Stimulated activated CD8-positive, alpha-beta memory T cell treated with anti-CD3 and anti-CD28 coated beads, Interleukin-4, amount 100 ng/mL, for 1 hour (primary cell): ENCODE measurements at places on chromosomes 11 and 22.
A peak's percentile ranks its signal among the peaks of the same experiment; 100 is the strongest.

DNA sequence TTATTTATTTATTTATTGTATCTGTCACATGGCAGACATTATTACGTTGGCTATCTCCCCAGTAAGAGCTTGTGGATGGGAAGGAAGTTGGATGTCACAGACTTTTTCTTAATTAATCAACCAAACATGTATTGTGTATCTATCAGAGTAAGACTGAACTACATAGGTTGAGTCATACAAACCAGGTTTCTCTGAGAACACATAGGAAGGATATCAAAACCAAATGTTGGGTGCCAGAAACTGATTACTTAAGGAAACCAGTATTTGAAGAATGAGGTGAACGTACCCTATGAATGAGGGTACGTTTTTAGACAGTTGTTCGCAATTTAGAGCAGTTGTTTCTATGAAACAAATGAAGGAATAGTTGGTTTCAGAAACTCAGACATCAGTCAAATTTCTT lies 136.4 kb downstream of the SLC17A6 start:
- no peak for DNase-seq

GRCh38 chr11:133928628-133929059 lies 28.1 kb downstream of the IGSF9B start:
- DNase-seq, result no peak

DNA sequence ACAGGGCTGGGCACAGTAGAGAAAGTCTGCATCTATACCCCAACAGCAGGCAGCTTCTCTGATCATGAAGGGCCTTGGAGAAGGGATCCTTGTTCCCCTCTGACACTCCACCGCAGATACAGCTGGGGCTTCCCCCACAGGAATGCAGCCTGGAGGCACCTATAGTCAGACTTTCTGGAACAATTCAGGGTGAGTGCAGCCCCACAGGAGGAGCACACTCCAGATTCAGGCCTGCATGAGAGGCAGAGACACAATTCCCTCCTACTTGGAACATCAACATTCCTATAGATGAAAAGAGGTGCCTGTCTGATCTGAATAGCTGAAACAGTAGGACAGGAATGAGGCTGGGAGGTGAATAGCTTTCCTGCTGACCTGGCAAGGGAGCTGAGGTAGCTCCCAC lies 1298.0 kb upstream of the CNTN5 start:
- no peak for DNase-seq

DNA sequence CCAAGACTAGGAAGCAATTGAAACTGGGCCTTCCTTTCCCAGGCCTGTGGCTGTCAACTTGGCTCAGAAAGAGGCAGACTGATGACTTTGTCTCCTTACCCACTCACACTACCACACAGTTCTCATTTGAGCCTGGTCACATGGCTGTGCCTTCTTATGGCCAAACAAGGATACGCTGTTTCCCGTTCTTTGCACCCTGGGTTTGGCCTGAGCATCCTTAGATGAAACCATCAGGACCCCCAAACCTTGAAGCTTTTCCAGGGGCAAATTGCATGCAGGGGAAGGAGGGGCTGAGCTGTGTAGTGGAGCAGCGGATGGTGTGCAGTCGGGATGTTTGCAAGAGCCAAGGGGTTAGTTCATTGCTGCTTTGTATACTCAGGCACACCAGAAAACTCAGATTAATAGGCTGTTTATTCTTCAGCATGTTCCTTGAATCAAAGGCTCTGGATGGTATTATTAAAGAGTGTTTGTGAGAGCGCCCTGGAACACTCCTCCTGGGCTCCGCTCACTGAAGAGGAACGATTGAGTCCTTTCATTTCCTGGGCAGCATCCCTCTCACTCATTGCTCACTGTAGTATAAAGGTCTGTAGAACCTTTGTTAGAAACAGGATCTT lies 69.8 kb downstream of the ARFGAP2 start:
- no peak for DNase-seq

GRCh38 chr22:24731761-24732160 lies 42.8 kb downstream of the PIWIL3 start:
- DNase-seq, result no peak

GRCh38 chr11:46259971-46260560 lies 17.4 kb upstream of the CREB3L1 start:
- DNase-seq, result no peak

DNA sequence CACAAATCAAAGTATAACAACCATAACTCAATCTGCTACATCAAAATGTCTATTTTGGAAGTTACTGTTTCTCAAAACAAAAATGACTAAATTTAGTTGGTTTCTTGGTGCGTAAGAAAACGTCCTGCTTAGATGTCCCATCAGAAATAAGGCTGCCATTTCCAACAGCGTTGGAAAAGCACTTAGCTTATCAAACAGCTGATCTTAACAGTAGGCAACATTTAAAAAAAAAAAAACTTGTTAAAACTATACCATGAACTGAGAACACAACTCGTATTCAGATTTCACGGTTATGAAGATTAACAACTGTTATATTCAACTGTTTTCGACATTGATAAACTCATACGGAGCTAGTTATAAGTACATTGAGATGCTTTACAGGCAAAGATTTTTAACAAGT lies 2.4 kb downstream of the CEP57 start:
- no peak for DNase-seq

GRCh38 chr22:35988030-35988429 lies 40.6 kb downstream of the RBFOX2 start:
- no peak for DNase-seq

DNA sequence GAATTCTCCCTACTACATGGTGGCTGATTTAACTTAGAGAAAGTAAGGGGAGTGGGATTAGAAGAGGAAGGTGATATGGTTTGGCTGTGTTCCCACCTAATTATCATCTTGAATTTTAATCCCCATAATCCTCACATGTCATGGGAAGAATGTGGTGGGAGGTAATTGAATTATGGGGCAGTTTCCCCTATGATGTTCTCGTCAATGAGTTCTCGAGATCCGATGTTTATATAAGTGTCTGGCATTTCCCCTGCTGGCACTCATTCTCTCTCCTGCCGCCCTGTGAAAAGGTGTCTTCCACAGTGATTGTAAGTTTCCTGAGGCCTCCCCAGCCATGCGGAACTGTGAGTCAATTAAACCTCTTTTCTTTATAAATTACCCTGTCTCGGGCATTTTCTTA lies 169.3 kb downstream of the CASP12 start:
- DNase-seq, result no peak

- no peak for DNase-seq
Measured at GRCh38 chr11:33775832-33776470, 1.6 kb upstream of the FBXO3 start.

DNA sequence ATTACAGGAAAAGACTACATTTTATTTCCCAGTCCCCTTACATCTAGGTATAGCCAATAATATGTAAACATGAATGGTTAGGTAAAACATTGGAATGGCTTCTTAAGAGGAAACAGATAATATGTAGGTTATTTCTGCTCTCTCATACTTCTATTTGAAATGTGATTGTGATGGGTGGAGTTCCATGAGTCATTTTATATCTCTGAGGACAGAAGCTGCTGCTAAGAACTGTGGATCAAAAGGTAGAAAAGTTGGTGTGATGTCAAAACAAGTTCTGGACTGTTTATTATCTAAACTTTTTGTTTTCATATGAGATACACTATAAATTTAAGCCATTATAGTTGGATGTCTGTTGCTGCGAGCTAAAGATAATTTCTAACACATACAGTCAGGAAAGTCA lies 799.4 kb upstream of the TENM4 start:
- no peak for DNase-seq

DNA sequence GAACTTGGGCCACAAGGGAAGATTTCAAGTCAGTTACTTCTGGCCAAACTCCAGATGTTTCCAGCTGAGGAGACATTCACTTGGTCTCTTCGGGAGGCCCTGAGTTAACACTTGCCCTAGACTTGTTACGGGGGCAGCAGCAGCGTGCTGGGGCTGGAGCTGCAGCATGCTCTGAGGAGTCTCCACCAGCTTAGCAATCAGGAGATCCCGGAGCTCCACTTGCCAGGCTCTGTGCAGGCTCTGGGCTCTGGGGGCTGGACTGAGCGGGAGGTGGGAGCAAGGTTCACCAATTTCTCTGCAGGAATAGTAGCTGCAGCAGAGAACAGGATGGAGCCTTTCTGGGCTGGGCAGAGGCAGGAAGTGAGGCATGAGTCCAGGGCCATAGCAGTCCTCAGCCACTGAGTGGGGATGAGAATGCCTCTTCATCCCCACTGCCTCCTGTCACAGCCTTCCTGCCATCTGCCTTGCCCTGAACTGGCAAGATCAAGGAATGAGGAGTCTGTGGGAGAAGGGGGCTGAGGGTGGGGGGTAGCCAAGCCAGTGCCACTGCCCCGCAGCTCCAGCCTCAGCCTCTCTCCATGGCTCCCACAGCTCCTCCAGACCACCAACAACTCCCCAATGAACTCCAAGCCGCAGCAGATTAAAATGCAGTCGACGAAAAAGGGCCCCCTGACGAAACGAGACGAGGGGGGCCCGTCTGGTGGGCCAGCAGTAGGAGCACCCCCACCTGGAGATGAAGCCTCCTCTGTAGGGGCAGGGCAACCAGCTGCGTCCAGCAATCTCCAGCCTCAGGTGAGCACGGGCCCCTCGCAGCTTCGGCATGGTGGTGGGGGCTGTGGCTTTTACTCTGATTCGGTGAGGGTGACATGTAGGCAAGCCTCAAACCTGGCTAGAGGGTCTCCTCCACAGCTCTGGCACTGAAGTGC lies 23.4 kb downstream of the GTPBP1 start:
- no peak for DNase-seq

DNA sequence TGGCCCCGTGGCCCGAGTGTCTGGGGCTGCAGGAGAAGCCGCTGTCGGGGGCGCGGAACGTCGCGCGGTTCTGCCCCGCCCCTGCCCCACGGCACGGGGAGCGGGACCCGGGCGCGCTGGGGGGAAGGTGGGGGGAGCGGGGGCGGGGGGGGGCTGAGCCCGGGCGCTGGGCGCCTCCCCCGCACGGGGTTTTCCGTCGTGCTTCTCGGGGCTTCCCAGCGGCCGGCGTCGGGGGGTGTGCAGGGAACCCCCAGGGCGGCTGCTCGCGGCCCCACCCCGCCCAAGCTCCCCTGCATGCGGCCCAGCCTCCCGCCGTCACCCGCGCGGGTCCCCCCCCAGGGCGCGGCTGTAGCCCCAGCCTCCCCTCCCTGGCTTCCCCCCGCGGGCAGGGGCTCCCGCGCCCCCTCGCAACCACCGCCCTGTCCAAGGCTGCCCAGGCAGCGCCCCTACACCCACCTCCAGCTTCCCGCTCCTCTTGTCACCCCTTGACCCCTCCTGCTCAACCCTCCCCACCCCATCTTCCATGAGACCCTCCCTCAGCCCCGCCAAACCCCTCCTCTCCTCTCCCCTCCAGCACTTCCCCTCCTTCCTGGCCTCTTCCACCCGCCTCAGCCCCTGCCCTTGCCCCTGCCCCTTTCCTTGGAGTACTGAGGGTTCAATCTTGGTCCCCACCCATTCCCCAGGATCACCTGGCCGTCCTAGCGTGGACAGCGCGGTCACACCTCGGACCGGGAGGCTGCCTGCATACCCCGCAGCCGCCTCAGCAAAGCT lies 1.7 kb downstream of the IL17REL start:
- peak; percentile 37 for DNase-seq

- no peak for DNase-seq
Measured at GRCh38 chr11:117328375-117329010, 839 bp downstream of the CEP164 start.

DNA sequence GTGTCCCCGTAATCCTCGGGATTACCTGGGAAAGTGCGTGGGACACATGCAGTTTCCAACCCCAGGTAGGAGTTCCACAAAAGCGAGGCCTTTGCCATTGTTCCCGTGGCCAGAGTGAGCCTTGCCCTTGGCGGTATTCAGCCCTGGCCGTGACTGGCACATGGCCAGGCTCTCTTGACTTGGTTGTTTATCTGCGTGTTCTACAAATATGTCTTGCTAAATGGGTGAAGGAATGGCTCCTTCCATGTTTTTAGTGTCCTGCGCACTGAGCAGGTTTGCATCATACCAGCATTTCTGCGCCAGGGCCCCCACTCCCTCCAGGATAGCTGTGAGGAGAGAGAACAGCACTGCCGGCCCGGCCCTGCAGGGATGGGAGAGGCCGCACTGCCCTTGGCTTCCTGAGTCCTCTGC lies 20.0 kb downstream of the POLR3H start:
- DNase-seq, result no peak

DNA sequence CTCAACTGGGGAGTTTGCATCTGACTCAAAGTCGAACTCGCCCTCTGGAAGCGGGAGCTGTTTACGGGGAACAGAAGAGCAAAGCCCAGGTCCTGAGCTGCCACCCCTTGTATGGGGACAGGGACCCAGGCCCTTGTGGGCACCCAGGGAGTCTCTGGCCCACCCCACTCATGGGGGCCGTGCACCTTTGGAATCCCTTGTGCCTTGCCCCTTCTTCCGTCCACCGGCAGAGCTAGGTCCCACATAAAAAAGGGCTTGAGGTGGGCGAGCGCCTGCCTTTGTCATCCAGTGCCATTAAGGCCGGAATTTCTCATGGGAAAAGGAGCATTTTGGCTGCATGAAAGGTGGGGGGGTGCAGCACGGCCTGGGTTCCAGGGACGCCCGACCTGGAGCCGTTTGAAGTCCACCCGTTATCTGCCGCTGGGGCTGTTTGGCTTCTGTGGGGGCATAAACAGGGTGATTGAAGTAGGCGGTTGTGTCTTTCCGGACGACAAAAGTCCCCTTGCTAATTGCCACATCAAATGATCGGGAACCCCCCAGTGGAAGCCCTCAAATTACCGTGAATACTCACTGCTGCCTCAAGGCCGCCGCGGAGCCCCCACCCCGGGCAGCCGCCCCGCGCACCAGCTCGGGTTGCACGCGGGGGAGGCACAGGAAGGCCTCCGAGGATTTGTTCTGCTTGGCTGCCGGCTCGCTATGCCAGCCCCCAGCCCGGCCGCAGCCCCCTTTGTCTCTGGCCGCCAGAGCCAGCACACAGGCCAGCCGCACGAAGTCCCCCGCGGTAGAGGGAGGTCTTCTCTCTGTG lies 49.0 kb upstream of the FGF3 start:
- no peak for DNase-seq

- no peak for DNase-seq
Measured at GRCh38 chr11:105004021-105004420, 18.9 kb downstream of the CASP5 start.

DNA sequence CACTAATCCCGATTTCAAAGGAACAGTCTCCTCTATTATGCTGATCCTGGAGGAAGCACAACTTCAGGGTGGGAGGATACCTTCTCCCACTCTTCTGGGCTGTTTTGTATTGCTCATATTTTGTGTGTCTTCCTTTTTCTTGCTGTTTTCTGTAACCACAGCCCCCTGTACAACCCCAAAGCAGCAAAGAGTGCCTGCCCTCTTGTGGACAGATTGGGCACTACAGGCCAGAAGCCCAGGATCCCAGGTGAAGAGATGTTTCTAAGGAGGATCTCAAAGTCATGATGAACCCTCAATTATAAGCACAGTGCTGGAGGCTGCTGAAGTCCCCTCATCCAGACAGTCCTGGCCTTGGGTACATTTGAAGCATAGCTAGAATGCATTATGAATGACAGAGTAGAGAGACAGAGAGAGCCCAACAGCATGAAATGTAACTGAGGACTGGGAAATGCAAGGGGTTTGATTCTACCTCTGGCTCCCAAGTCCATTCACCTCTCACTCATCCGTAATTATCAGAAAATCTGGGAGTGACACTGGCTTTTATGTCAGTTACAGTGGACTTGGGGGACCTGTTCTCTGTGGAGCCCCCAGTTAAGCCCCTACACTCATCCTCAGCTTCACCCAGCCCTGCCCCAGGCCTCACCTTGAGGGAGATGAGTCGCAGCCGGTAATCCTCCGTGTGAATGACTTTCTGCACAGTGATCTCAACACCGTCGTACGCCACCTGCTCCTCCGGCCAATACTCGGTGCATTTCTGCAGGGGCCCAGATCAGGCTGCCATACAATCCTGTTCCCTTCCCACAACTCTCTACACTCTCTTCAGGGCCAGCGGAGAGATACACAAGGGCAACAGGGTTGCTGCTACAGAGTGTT lies 6.2 kb upstream of the IGSF22 start:
- peak; percentile 56 for DNase-seq
